ENCODE measurements at places on chromosomes 2 and 18.

DNA sequence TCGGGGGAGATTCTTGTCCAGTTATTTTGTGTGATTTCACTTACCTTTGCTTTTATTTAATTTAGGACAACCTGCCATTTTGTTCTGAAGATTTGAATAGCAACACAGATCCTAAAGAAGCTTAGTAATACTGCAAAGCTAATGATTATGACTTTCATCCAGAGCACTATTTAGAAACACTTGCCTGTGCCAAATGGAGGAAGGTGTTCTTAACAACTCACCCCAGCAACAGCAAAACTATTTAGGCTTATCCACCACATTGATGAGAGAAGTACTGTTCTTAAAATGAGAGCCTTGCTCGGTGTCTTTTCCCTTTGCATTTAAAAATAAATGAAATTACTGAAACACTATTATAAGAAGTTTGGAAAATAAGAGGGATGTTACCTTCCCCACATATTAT lies 59.7 kb downstream of the RHBDD1 start:
- DNase-seq = no peak

- no peak for DNase-seq
These were observed 27.7 kb downstream of the TMEM131 start for GRCh38 chr2:97967931-97968627.

GRCh38 chr2:160612266-160612856 lies 118.8 kb upstream of the RBMS1 start:
- no peak for DNase-seq

- peak; percentile 21 for DNase-seq
These were observed 156.4 kb upstream of the PXDN start for GRCh38 chr2:1900732-1901131.

- DNase-seq = no peak
These were observed 42.3 kb downstream of the LRRTM4 start for GRCh38 chr2:77479895-77480294.

DNA sequence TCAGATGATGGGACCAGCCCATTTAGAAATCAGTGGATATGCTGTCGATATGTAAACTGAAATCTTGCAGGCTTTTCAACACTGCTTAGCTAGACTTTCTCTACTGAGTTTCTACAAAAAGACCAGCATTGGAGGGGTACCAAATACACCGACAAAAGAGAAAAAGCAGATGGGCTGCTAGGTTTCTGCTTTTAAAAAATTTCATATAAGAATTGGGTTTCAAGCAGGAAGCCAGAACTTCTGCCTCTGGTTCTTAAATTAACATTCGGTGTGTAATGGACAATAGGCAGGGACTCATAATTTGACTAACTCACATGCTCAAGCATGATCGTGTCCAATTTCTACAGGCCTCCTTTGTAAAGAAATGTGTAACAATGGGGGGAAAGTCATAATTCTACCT lies 3.1 kb downstream of the ARL4C start:
- no peak for DNase-seq

- DNase-seq = no peak
These were observed 126.2 kb upstream of the GPC1 start for GRCh38 chr2:240309214-240309613.

- peak; percentile 58 for DNase-seq
These were observed 111.6 kb downstream of the AGAP1 start for GRCh38 chr2:235605312-235606003.

- no peak for DNase-seq
These were observed 106.5 kb downstream of the SMAD7 start for GRCh38 chr18:48844271-48844670.

GRCh38 chr18:62486290-62486964 lies 36.4 kb upstream of the ZCCHC2 start:
- DNase-seq = no peak

DNA sequence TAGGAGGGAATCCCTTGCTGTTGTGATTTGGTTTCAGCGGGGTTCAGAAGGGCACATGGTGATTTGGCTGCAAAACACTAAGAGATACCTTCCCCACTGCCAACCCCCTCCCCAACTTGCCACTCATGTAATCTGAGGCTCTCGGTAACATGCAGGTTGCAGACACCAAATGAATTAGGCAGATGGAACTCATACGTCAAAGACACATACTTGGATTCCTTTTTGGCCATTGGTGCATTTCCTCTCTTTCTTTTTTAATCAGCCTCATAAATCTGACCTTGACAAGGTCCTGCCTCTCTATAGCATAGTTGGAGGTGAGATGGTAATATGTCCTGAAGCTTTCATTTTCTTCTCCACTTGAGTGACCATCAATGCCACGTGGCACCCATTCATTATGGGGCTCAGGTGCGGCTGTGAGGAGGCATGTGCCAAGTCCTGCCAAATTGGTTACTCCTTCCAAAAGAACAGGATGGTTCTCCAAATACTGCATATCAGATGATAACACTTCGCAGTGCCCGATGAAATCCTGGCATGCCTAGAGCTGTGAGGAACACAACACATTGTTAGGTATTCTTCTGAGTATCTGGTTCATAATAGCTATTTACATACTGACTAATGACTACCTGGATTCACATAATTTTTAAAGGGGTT lies 8.3 kb upstream of the TMEM178A start:
- no peak for DNase-seq

DNA sequence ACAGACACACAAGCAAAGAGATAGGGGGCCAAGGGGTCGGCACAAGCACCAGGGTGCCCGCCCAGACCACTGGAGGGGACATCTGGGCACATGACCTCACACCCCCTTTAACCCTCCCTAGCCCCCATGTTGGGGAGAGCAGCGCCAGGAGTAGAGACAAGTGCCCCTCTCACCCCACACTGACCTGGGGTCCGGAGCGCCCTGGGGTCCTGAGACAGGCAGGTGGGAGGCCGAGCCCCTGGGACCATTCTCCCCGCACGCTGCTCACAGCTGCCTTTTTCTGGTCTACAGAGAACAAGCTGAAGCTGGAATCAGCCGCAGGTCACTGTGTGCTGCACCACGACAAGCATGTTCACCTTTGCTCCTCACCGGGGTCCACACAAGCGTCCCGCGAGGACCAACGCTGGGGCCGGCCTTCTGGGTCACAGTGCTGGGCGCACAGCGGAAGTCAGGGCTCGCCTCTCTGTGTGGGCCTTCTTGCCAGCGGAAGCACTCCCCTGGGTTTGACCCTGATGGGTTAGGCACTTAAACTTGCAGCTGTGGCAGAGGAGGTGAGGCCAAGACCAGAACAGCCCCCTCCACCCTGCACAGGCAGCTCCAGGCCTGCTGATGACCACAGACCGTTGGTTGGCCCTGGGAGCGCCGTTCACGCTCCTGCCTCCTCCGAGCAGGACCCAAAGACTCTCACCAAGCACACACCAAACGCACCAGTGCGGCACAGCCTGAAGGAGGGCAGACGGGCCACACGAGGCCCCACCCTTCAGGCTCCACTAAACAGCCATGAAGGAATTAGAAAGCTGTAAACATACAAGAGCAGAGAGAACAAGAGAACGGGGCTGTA lies 275.3 kb downstream of the EIPR1 start:
- no peak for DNase-seq

DNA sequence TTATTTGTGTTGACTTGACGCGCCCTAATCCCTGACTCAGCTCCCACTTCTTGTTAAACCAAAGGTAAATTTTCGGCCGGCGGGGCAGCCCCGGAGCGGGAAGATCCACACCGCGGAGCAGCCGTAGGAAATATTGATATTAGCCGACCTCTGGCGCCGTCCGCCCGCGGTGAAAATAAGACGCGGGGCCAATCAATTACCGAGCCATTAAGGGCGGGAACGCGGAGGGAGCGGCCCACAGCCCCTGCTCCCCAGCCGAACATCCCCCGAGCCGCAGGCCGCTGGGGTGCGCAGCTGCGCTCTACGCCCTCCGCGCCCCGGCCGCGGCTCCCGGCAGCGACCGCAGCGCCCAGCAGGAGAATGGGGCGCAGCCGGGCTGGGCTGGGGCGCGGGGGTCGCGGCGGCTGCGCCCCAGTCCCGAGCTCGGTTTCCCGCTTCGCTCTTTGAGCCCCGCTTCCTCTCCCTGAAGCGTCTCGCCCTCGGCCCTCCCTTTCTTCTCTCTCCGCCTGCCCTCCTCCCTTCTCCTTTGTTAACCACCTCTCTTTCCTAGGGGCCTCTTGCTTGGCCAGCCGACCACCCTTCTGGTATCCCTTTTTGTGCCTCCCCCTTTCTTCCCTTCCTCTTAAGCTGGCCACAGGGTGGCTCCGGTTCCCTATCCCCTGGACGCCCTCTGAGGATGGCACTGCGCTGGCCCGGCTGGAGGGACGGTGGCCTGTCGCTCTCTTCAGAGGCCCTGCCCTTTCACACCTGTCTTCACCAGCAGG lies 40.9 kb downstream of the CELF4 start:
- DNase-seq = no peak

DNA sequence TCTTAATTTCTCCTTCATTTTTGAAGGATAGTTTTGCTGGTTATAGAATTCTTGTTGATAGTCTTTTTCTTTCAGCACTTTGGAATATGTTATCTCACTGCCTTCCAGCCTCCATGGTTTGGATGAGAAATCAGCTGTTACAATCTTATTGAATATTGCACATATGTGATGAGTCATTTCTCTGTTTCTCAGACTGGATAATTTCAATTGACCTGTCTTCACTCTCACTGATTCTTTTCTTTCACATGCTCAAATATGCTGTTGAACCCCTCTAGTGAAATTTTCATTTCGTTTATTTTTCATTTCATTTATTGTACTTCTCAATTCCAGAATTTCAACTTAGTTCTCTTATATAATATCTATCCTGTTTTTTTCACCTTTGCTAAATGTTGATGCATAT lies 22.2 kb downstream of the PDK1 start:
- no peak for DNase-seq

GRCh38 chr18:63505566-63506335 lies 29.0 kb downstream of the SERPINB5 start:
- DNase-seq = peak; percentile 2

- peak; percentile 76 for DNase-seq
These were observed 447.0 kb upstream of the SMIM21 start for GRCh38 chr18:75874401-75875089.

DNA sequence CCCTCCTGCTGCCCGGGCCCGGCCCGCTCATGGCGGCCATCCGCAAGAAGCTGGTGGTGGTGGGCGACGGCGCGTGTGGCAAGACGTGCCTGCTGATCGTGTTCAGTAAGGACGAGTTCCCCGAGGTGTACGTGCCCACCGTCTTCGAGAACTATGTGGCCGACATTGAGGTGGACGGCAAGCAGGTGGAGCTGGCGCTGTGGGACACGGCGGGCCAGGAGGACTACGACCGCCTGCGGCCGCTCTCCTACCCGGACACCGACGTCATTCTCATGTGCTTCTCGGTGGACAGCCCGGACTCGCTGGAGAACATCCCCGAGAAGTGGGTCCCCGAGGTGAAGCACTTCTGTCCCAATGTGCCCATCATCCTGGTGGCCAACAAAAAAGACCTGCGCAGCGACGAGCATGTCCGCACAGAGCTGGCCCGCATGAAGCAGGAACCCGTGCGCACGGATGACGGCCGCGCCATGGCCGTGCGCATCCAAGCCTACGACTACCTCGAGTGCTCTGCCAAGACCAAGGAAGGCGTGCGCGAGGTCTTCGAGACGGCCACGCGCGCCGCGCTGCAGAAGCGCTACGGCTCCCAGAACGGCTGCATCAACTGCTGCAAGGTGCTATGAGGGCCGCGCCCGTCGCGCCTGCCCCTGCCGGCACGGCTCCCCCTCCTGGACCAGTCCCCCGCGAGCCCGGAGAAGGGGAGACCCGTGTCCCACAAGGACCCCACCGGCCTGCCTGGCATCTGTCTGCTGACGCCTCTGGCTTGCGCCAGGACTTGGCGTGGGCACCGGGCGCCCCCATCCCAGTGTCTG lies 767 bp downstream of the RHOB start:
- DNase-seq = no peak

- no peak for DNase-seq
These were observed 238.8 kb downstream of the RNF152 start for GRCh38 chr18:61653823-61654551.

DNA sequence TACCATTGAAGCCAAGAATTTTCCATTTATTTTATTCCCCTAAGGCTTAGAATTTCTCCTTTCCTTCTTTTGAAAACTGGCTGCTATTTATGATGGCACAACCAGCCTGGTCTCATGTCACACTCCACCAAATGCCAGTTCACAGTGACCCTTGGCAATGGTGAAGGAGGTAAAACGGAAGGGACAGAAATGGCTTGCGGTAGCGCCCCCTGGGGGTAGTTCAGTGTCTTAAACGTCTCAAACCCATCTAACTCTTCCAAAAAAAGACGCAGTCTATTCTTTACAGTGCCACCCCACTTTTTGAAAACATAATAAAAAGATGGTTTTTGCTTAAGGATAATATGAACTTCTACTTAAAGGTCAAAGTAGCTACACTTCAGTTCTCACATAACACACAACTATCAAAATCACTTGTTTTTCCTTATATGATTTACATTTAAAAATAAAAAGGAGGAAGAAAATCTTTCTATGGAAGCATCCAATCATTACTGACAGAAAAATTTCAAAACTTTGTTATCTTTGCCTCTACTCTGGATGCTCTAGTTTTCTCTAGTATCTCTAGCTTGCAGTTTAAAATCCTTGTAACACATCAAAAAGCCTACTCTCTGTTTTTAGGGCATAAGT lies 28.0 kb downstream of the PNO1 start:
- DNase-seq = peak; percentile 56

- DNase-seq = no peak
These were observed 15.1 kb upstream of the DYTN start for GRCh38 chr2:206733341-206733740.

DNA sequence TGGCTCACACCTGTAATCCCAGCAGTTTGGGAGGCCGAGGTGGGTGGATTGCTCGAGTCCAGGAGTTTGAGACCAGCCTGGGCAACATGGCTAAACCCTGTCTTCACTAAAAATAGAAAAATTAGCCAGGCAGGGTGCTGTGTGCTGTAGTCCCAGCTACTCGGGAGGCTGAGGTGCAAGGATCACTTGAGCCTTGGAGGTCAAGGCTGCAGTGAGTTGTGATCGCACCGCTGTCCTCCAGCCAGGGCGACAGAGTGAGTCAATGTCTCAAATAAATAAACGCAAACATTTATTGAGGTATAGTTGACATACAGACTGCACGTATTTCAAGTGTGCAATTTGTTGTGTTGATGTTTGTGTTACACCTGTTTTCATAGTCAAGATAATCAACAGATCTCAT lies 19.7 kb downstream of the EPC2 start:
- no peak for DNase-seq

- DNase-seq = no peak
These were observed 54.3 kb downstream of the MARCHF4 start for GRCh38 chr2:216317831-216318520.

- no peak for DNase-seq
These were observed 125.2 kb upstream of the GAREM1 start for GRCh38 chr18:32595832-32596231.

- no peak for DNase-seq
These were observed 503.1 kb upstream of the TMEFF2 start for GRCh38 chr2:192697880-192698279.
